NCI-H524 (cell line): ENCODE measurements at places on chromosomes 6 and 20.
A peak's percentile ranks its signal among the peaks of the same experiment; 100 is the strongest.

GRCh38 chr20:37903317-37904007 is 535 bp downstream of the VSTM2L start:
- no peak for DNase-seq

GRCh38 chr6:54419885-54420284 is 111.6 kb downstream of the TINAG start:
- no peak for DNase-seq

DNA sequence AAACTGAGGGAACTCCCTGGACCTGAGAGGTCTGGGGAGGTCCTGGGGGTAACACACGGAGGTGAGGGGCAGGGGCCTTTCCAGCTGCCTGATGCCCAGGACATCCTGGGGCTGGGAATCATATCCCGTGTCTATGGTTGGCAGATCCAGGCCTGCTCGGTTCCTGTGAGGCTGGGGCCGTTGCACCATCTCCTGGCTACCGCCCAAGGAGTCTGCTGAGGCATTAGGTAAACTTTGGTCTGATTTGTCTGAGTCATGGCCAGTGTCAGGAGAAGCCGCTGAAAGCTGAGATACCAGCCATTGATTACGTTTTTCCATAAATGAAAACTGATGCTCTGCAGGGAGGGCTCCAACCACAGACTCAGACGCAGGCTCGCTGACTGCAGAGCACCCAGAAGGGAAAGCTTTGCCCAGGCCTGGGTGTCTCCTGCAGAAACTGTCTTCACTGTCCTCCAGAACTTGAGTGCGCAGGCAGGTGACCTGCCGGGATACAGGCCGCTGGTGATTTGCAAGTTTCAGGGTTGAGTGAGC is 14.2 kb downstream of the TRAF3IP2 start:
- DNase-seq = no peak

- DNase-seq = peak; percentile 87
Observed at GRCh38 chr20:51678026-51678697, 90.0 kb downstream of the ATP9A start.

- DNase-seq = no peak
Observed at GRCh38 chr20:63542696-63543095, 4.9 kb downstream of the SRMS start.

GRCh38 chr6:72977114-72977513 is 248.2 kb downstream of the KHDC1L start:
- DNase-seq = no peak

- no peak for DNase-seq
Observed at GRCh38 chr20:48187851-48188250, 402.6 kb upstream of the SULF2 start.
